Stimulated activated naive CD8-positive, alpha-beta T cell treated with anti-CD3 and anti-CD28 coated beads, Interleukin-15, amount 100 ng/mL, for 72 hours (primary cell): ENCODE measurements at places on chromosomes 5 and 9.

DNA sequence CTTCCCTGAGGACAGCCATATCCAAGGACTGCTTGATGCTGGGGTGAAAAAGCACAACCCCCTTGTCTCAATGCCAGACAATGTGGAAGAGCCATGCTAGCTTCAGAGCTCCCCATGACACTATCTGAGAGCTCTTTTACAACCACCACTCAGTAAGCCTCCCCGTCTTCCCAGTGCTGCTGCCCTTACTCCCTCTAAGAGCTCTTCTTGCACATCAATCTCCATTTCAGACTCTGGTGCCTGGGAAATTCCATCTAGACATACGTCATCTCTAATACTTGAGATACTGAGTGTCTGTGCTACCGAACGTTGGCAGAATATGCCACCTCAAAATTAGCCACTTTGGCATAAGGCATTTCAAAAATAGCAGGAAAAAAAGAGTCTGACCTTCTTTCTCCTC is 94.5 kb downstream of the EDIL3 start:
- no peak for DNase-seq

DNA sequence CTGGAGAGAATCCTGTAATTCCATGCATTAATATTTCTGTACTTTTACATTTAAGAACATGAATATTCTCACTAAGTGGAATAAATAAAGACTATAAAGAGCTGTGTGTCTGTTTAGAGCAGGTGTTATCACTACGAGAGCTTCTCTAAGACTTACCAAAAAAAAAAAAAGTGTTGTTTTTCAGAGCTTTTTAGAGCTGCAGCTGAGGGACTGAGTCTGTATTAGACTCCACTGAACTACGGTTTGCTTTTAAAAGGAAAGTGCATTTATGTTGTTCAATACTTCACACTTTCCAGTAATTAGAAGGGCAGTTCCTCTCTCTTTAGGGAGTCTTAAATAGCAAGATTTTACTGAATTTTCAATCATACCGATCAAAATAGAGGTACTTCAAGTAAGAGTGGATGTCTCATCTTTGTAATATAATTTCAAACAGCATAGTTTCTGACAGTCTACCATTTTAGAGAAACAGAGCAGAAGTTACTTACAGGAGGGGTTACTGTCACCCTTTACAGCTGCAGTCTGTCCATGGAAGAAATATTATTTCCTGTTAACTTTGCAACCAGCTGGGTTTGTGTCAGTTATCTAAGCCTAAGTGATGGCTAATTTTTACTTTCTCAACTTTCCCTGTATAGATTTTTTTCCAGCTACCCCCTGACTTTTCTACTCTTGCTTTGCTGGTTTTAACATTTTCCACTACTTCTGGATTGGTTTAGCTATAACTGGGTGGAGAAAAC is 2.4 kb downstream of the SYK start:
- no peak for DNase-seq

DNA sequence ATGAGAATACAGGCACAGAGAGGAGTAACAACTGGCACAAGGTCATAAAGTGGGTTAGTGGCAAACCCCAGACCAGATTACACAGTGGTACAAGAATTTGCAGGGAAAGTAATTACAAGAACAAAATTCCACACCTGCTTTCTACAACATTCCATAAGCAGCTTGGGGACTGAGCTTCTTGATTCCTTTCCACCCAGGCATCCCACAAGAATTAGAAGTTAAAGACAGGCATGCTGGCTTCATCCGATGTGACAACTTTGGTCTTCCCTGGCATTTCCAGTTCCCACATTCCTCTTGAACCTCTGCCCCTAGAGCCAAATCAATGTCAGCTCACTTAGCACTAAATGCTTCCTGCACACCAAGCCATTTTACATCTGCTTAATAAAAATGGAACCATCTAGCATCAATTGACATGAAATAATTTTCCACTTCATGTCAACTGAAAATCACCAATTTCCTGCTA is 435.8 kb upstream of the PAPPA start:
- DNase-seq = no peak

- no peak for DNase-seq
Measured at GRCh38 chr5:74587300-74587699, 53.2 kb downstream of the ENC1 start.

DNA sequence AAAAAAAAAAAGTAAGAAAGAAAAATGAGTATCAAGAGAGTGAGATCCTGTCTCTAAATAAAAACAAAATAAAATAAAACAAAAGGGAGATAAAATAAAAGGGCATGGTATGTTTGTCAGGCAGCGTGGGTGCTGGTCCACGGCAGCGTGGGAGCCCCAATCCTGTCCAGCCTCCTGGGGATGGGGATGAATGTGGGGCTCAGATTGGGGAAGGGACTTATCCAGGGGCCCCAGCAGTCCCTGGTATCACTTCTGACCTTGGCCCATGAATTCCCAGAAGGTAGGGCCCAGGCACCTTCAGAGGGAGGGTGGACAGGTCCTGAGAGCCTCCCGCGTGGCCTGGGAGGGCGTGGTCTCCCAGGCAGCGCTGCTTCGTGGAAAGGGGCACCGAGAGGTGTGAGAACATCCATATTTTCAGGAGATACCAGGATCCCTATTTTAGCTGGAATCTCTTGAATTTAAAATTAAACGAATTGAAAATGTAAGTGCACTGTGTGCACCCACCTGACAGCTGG is 71.2 kb downstream of the ZNF354C start:
- DNase-seq = no peak

DNA sequence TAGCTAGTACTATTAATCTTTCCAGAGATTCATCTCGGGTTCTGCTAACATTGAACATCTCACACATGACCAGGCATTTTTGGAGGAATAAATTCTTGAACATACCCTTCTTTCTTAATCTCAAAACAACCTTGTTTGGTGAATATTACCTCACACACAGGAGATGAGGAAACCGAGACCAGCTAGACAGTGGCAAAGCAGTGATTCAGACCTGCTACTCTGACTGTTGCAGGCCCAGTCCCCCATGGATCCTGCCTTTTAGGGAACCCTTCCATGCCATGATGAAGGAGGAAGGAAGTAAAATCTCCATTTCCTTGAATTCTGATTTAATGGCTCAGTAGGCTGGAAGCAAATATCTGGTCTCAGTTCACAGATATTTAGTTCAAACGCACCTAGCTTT is 2.6 kb downstream of the PCSK5 start:
- no peak for DNase-seq

DNA sequence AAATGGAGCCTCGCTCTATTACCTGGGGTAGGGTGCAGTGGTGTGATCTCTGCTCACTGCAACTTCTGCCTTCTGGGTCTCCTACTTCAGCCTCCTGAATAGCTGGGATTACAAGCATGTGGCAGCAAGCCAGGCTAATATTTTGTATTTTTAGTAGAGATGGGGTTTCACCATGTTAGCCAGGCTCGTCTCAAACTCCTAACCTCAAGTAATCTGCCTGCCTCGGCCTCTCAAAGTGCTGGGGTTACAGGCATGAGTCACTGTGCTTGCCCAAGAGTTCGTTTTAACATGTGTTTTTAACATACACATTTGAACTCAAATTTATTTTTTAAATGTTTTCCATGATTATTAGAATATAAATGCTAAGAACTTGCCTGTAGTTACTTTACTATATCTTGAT is 34.2 kb downstream of the MARCHF6 start:
- DNase-seq = no peak

- peak; percentile 22 for DNase-seq
Measured at GRCh38 chr5:112691758-112692157, 45.9 kb upstream of the APC start.

DNA sequence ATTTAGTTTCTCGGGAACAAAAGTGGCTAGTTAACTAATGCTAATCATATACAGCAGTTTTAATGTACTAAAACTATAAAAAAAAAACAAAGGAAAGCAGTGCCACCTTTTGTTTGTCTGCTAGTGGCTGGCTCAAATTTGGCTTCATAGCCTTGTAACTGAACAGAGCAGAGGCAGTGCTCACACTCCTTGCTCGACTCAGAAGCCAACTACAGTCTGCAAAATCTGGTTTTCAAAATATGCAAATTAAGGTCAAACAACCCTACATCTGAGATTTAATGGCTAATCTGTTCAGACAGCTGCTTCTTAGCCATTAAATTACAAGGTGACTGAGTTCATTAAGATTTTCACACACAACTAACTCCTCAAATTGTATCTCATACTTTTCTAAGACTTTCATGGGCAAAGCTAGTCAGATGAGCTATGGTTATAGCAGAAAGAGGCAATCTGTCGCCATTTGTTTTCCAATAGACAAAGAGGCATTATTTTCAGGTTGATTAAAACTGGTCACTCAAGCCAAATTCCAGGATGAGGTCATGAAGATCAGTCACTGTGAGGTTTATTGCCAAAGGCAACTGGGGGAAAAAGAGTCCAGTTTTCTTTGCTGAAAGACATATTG is 56.8 kb upstream of the EPB41L4A start:
- DNase-seq = no peak

DNA sequence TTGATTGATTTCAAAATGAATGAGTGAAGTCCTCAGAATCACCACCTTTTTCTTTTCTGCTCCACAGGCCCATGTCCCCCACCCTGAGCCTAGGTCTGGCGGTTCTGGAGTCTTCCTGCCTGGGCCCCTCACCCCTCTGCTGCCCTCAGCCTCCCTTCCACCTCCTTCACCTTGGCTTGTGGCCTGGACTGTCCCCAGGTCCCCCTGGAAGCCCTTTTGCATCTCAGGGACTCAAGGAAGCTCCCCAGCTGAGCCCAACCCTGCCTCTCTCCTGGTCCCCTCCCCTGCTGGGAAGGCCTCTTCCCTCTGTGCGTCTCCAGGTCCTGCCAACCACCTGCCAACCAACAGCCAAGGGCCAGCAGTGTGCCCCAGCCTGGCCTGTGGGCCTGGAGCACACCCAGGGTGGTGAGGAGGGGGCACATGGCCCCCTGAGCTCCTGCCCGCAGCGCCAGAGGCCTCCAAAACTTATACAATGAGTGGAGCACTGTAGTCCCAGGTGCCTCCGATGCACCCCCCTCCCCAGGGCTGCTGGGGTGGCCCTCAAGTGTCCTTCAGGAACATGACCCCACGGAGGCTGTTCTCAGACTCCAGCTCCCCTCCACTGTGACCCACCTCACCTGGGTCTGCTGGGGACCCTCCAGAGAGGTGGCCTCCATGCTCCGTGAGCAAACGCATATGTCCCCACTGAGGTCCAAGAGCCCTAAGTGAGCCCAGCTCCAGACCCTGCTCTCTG is 20.3 kb downstream of the GLT6D1 start:
- no peak for DNase-seq

DNA sequence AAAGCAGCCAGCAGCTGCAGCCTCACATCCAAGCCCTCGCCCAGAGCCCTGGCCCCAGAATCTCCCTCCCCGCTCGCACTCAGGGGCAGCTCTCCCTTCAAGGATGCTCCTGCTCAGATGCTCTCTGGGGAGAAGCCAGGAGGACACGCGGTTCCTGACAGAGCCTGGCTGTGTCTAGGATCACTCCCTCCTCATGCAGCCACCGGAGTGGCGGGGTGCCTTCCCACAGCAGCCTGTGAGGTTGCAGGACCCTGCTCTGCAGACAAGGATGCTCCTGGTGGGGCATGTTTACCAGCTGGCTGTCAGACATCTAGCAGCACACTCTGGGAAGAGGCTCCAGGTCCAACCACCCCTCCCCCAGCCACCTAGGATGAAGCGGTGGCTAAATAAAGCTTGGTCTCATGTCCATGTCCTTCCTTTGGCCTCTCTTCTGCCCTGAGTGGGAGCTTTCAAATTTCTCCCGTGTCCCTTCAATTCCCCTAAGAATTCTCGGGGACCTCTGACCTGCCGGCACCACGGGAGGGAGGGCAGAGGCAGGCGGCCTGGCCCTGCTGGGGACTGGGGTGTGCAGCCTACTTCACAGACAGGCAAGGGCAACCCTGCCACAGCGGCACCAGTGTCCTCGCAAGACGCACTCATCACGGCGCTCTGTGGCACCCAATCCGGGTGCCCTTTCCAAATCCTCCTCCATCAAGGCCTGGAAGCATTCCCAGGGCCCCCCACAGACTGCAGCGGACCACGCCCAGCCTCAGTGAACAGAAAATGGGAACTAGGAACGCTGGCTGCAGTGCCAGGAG is 88.3 kb upstream of the SARDH start:
- no peak for DNase-seq

- DNase-seq = no peak
Measured at GRCh38 chr5:180862645-180863044, 1.6 kb upstream of the ZFP62 start.

DNA sequence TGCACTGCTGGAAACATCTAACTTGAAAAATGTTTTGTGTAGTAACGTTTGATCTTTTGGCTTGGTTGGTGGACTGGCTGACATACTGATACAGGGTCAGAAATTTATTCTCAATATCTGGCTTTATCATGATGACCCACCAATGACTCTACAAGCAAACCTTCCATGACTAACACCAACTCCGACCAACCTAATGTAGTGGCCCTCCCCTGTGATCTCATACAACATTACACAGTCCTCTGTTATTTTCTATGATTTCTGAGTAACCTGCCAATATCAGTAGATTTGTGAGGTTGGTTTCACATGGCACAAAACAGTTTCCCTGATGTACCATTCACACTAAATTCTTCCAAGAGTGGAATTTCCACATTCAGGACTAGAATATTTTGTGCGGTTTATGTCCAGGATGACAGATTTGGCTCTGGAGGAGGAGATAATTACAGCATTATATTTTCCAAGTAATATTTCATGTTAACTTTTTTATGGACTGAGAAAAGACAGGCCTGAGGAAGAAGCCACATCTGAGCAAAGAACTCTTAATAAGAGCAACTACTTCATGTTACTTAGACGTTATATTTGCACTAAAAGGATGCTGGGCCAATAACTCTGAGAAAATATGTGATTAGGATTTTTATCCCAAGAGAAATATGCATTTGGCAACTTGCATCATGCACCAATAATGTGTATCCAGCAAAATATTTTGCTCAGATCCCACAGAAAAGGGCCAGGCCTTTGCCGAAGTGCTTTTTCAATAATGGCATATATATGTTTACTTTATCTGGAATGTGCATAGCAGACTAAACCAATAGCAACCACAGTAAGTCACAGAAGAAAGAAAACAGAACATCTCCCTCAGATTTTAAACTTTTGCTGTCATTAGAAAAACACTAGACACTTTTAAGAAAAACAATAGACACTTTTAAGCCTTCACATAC is 273.4 kb downstream of the KCNN2 start:
- DNase-seq = no peak

DNA sequence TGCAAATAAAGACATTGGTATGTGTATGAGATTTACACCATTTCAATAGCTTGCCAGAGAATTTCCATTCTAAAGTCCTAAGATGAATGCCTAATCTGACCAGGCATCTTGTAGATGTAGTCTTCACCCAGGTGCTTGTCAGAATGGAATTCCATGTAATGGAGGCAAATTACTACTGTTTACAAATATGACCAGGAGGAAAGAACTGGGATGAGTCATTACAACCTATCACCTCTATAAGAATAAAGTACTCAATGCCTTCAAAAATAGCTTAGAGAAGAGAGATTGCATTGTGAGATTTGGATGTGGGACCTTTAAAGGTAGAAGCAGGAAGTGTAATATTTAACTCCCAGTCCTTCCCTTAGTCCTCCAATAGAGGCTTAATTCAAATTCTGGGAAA is 507.0 kb upstream of the PTGER4 start:
- DNase-seq = no peak

DNA sequence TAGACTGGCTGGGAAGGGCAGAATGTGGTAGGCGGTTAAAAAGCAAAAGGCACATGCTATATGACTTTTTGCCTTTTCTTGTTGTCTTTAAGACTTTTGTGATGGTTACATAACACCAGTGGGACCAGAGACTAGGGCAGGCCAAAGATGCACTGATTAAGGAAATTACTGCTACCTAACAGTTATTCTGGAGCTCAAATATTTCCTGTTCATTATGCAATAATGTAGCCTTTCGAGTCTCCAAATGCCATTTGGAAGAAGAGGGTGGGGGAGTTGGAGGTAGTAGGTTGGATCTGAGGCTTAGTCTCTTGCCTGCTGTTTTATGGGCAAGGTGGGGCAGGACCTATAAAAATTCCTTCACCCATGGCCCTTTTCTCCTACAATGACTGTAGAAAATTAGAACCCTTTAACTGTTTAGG is 51.7 kb downstream of the SH3GL2 start:
- DNase-seq = no peak
